Activated T-helper 1 cell treated with anti-CD3 and anti-CD28 coated beads, Interleukin-12 subunit alpha, Interleukin-12 subunit beta, Interleukin-2, Interleukin-4 antibody, amounts not matched to agents 30 ng/mL and 10 ng/mL and 1 ng/mL, durations not matched to agents 14 hours and 24 hours and 36 hours (primary cell): ENCODE measurements at places on chromosomes 13 and 19.

GRCh38 chr19:5782945-5783919, 1.3 kb downstream of the PRR22 start:
- DNase-seq: no peak
- H3K4me1 ChIP-seq: no peaks in the 10 kb centered on the region
- H3K27me3 ChIP-seq: no peaks in the 10 kb centered on the region
- H3K36me3 ChIP-seq: peaks cover 14% of the 10 kb centered on the region

DNA sequence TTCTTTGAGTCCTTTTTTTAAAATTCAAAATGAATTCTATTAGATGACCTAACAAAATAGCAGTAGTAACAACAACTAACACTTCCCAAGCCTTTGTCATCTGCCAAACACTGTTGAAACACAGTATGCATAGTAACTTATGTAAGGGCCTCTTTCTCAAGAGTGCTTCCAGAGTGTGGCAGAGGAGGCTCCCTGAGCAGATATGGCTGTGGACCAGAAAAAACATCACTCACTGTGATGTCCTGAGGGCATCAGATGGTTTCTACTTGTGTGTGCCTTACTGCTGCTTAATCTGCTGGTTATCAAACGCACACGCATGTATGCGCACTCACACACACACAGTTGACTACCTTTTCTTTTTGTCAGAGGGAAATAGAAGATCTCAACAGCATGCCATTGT, 110.8 kb downstream of the DLEU7 start:
- DNase-seq: no peak
- no peak overlapping the region for H3K27ac ChIP-seq
- H3K4me3 ChIP-seq: no peak overlapping the region
- peaks cover 17% of the 10 kb centered on the region for H3K27me3 ChIP-seq
- H3K36me3 ChIP-seq: no peaks in the 10 kb centered on the region
- H3K4me1 ChIP-seq: peaks cover 6% of the 10 kb centered on the region

DNA sequence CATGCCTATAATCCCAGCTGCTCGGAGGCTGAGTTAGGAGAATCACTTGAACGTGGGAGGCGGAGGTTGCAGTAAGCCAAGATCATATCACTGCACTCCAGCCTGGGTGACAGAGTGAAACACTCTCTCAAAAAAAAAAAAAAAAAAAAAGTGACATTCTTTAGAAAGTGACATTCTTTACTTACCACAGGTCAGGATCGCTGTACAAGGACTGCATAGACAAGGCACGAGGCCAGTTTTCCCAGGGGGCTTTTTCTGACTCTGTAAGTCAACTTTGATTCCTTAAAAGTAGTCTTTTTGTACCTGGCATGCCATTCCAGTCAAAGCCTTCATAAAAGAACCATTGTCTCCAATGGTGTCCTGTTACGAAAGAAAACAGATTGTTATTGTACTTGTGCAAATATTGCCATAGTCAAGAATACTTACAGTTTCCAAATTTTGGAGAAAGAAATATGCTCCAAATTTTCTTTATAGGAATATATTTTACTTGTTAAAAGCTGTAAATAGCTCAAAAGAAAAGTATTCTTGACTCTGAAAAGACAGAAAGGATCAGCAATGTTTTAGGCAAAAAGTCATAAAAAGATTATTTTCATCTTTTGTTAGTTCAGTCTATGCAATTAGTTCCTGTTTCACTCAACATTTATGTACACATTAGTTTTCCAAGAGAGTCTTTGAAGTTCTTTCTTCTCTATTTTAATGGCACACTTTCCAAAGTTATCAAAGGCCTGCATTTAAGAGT, 39.3 kb downstream of the CEACAM1 start:
- no peak overlapping the region for H3K27ac ChIP-seq
- peaks cover 10% of the 10 kb centered on the region for H3K4me1 ChIP-seq
- no peaks in the 10 kb centered on the region for H3K27me3 ChIP-seq
- H3K4me3 ChIP-seq: no peak overlapping the region
- no peaks in the 10 kb centered on the region for H3K36me3 ChIP-seq
- DNase-seq: no peak

DNA sequence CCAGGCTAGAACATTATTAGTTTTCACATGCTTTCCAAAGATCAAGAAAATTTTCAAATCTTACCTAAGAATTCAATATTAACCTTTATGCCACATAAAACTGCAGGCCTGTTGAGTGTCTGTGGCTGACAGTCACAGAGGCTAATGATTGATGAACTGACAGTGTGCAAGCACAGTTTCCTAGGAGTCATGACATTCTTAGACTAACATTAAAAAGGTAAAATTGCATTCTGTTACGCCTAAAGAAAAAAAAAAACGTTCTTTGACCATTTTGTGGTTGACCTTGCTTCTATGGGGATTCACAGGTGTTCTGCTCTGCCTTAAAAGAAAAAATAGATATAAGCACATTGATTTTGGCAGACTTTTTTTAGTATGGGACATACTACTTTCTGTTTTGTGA, 1776.2 kb downstream of the PCDH9 start:
- H3K4me3 ChIP-seq: no peak overlapping the region
- H3K36me3 ChIP-seq: no peaks in the 10 kb centered on the region
- H3K4me1 ChIP-seq: no peaks in the 10 kb centered on the region
- no peak for DNase-seq

DNA sequence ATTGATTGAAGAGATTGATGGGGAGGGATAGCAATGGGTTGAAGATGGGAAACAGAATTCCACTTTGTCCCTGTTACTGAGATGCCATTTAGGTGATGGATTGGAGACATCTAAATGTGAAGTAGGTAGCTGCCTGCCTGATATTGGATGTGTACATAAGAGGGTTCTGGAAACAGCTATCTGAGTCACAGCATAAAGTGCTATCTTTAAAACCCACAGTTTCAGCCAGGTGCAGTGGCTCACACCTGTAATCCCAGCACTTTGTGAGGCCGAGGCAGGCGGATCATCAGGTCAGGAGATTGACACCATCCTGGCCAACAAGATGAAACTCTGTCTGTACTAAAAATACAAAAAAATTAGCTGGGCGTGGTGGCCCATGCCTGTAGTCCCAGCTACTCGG, 72.6 kb downstream of the DNAJC3 start:
- H3K27me3 ChIP-seq: no peaks in the 10 kb centered on the region
- no peak overlapping the region for H3K27ac ChIP-seq
- DNase-seq: no peak
- H3K4me3 ChIP-seq: no peak overlapping the region
- no peaks in the 10 kb centered on the region for H3K36me3 ChIP-seq

DNA sequence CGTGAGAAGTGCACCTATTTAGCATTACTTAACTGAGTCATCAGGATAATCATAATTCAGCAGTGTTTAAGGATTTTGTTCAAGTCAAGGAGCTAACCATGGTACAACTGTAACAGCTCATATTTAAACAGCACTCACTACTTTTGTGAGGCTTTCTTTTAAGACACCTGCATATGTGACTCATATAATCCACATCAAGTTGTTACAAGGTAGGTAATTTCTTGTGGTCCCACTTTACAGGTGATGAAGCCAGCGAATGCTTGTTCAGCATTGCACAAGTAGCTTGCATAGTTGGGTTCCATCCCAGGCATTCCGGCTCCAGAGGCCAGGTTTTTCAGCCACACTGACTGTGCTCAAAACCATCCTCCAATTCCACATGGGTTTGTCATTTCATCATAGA, 569.2 kb downstream of the MYO16 start:
- no peak for DNase-seq
- H3K4me1 ChIP-seq: no peaks in the 10 kb centered on the region
- H3K27me3 ChIP-seq: peaks cover 7% of the 10 kb centered on the region
- no peaks in the 10 kb centered on the region for H3K36me3 ChIP-seq
- H3K27ac ChIP-seq: no peak overlapping the region

DNA sequence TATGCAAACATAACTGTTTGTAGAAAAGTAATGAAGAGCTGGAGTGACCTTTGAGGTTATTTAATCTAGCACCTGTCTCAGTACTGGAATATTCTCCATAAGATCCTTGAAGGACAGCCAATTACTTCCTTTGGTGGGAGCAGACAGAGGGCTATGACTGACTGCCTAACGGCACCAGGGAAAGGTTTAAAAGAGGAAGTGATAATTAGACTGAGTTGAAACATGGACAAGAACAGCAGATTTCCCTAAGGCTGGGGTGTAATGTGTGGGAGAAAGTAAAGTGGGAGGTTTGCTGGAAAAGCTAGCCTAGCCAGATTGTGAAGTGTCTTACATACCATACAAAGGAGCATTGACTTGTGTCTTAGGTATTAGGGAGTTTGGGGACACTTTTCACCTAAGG, 191.3 kb upstream of the PCDH9 start:
- DNase-seq: no peak
- H3K27ac ChIP-seq: no peak overlapping the region
- H3K27me3 ChIP-seq: no peaks in the 10 kb centered on the region
- no peak overlapping the region for H3K4me3 ChIP-seq
- no peaks in the 10 kb centered on the region for H3K36me3 ChIP-seq

DNA sequence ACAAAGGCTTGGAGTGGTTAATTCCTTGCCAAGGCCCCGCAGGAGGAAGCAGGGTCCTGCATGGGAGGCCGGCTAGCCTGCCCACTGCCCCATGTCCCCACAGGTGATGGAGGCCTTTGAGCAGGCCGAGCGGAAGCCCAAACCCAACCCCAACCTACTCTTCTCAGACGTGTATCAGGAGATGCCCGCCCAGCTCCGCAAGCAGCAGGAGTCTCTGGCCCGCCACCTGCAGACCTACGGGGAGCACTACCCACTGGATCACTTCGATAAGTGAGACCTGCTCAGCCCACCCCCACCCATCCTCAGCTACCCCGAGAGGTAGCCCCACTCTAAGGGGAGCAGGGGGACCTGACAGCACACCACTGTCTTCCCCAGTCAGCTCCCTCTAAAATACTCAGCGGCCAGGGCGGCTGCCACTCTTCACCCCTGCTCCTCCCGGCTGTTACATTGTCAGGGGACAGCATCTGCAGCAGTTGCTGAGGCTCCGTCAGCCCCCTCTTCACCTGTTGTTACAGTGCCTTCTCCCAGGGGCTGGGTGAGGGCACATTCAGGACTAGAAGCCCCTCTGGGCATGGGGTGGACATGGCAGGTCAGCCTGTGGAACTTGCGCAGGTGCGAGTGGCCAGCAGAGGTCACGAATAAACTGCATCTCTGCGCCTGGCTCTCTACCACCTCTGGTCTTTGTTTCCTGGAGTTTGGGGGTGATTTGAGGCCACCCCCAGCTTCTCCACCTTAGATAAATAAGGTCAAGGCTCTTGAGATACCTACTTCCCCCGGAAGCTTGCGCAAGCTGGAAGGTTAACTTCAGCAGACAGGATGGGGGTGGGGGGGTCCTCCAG, 2.6 kb downstream of the B3GNT8 start:
- H3K4me3 ChIP-seq: no peak overlapping the region
- peaks cover 17% of the 10 kb centered on the region for H3K36me3 ChIP-seq
- no peak for DNase-seq
- H3K27me3 ChIP-seq: no peaks in the 10 kb centered on the region
- H3K27ac ChIP-seq: no peak overlapping the region

DNA sequence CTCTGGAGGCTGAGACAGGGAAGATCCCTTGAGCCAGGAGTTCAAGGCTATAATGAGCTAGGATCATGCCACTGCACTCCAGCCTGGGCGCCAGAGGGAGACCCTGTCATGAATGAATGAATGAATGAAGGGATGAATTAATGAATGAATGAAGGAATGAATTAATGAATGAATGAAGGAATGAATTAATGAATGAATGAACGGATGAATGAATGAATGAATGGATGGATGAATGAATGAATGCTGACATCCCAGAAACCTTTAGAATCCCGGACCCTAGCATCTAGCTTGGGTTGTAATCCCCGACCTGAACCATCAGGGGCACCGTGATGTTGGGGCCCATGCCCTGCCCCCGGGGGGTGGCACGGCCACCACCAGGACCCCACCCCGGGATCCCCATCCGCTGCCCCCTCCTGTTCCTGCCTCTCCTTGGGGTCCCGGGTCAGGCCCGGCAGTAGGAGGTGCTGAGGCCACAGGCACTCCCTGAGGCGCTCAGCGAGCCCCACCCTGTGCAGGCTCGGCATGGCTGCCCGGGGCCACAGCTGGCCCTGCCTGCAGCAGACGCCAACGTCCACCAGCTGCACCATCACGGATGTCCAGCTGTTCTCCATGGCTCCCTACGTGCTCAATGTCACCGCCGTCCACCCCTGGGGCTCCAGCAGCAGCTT, 3.4 kb downstream of the EBI3 start:
- no peak overlapping the region for H3K27ac ChIP-seq
- no peaks in the 10 kb centered on the region for H3K27me3 ChIP-seq
- peaks cover 6% of the 10 kb centered on the region for H3K36me3 ChIP-seq

DNA sequence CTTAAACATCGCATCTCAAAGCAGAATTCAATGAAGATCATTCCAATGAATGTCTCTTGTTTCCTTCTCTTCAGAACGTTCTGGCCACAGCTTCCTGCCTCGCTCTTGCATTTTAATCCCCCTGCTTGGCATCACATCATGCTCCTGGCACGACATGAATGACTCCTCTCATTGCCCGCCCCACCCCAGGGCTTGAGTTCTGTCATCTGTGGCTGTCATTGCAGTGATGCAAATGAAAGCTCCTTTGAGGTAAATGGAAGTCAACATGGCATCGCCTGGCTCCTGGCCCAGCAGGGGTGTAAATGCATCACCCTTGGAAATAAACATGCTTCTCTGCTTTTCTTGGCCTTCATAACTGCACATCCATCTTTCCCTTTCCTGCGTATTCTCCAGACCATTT, 48.6 kb downstream of the SCEL start:
- no peak for DNase-seq
- no peaks in the 10 kb centered on the region for H3K36me3 ChIP-seq
- no peak overlapping the region for H3K4me3 ChIP-seq
- no peaks in the 10 kb centered on the region for H3K4me1 ChIP-seq
- no peak overlapping the region for H3K27ac ChIP-seq

DNA sequence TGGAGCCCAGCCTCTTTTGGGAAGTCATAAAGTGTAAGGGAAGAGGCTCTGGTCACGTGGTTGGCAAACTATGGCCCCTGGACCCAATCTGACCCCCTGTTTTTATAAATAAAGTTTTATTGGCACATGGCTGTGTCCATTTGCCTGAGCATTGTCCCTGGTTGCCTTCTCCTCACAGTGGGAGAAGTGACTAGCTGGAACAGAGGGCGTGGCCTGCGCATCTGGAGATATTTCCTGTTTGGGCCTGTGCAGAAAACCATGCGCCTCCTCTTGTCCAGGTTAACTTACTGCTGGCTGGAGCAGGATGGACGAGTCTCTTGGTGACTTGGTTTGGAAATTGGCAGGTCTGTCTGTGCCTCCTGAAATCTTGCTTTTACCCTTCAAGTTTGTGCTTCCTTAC, 48.3 kb downstream of the KDM4B start:
- H3K4me3 ChIP-seq: no peak overlapping the region
- H3K27me3 ChIP-seq: no peaks in the 10 kb centered on the region
- H3K36me3 ChIP-seq: peaks cover 4% of the 10 kb centered on the region
- H3K27ac ChIP-seq: no peak overlapping the region

GRCh38 chr19:19105365-19106055, 32.8 kb downstream of the TMEM161A start:
- H3K4me1 ChIP-seq: no peaks in the 10 kb centered on the region
- H3K27me3 ChIP-seq: no peaks in the 10 kb centered on the region
- H3K36me3 ChIP-seq: no peaks in the 10 kb centered on the region
- no peak overlapping the region for H3K27ac ChIP-seq
- H3K4me3 ChIP-seq: no peak overlapping the region

- DNase-seq: no peak
- peaks cover 4% of the 10 kb centered on the region for H3K36me3 ChIP-seq
- peak overlapping the region; percentile 61 for H3K27ac ChIP-seq
- no peaks in the 10 kb centered on the region for H3K27me3 ChIP-seq
These were observed 31.4 kb downstream of the ELF1 start for GRCh38 chr13:40987606-40988280.

GRCh38 chr13:66098931-66099628, 1131.1 kb downstream of the PCDH9 start:
- no peak overlapping the region for H3K27ac ChIP-seq
- no peak for DNase-seq
- H3K36me3 ChIP-seq: no peaks in the 10 kb centered on the region
- H3K4me3 ChIP-seq: no peak overlapping the region
- H3K27me3 ChIP-seq: no peaks in the 10 kb centered on the region
